ENCODE measurements at places on chromosomes 6 and 20.

DNA sequence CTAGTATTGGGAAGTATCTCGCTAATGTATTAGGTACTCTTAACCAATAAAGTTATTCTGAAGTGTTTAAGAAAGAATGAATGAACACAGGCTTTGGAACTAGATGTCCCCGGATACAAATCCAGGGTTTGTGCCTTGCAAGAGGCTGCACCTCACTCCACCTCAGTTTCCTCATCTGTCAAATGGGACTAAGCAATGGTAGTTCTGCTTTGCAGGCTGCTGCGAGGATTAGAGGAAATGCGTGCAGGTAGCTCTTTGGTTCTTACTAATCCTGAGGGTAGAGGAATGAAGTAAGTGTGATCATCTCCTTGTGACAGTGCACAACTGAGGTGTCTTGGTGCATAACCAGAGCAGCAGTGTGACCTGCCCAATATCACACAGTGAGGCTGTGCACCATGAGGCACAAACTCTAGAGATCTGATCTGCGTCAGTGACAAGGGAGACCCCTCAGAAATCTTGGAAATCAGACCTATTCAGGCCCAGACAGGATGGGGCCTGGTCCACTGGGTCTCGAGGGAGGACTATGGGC, 26.7 kb downstream of the ADA start:
- DNase-seq = no peak

GRCh38 chr6:157984686-157985225, 3.1 kb downstream of the SYNJ2 start:
- no peak for DNase-seq

- no peak for DNase-seq
These were observed 162.0 kb downstream of the GRM4 start for GRCh38 chr6:33983721-33984465.

DNA sequence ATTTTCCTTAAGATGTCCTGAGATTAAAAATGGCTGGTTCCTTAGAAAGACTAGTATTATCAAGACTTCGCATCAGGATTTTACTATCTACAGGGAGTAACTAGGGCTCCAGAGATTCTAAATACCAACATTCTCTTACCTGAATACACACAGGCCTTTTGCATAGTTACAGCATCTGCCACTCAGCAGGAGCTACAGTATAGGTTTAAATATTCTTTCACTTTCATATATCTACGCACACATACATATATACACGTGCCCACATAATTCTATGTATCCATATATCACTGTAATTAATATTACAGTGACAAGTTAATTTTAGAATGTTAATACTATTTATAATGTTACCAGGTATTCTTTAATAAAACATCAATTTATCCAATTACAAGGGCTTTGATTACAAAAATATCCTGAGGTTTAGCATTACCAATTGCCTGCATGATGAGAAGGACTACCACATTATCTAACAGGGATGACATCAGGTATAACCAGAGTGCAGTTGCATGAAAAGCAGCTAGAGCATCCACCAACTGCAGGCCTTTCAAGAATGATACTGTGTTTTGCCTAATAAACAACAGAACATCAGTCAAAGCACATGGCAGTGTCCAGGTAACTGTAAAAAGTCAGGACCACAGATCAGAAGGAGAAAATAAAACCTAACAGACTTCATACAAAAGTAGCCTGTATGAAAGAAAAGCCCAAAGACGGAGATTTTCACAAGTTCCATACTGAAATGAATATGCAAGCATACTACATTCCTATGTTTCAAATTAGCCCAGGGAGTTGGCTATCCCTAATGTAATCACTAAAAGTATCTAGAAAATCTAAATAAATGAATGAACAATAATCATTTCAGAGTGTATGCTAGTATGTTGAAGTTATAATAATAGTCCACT, 268.7 kb downstream of the PTPRK start:
- no peak for DNase-seq

GRCh38 chr20:58895448-58896180, 43.1 kb downstream of the GNAS start:
- no peak for DNase-seq

GRCh38 chr6:144855812-144856531, 570.8 kb downstream of the UTRN start:
- DNase-seq = no peak

GRCh38 chr6:108594151-108594550, 33.4 kb downstream of the FOXO3 start:
- DNase-seq = no peak

- DNase-seq = peak; percentile 34
These were observed 27.5 kb downstream of the RSPH3 start for GRCh38 chr6:158972241-158973233.

GRCh38 chr6:135479601-135480000, 17.9 kb downstream of the AHI1 start:
- DNase-seq = peak; percentile 73

GRCh38 chr20:19482726-19483125, 270.3 kb downstream of the SLC24A3 start:
- DNase-seq = no peak

DNA sequence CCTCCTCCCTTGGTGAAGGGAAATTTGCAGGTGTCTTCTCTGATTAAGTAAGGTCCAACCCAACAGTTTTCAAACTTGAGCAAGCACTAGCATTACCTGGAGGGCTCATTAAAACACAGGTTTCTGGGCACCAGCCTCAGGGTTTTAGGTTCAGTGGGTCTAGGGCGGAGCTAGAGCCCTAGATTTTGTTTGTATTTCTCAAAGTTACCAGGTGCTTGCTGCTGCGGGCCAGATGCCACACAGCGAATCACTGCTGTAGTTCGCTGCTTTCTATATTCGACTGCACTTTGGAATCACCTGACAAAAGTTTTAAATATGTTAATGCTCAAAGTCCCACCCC, 869 bp downstream of the COL21A1 start:
- no peak for DNase-seq

DNA sequence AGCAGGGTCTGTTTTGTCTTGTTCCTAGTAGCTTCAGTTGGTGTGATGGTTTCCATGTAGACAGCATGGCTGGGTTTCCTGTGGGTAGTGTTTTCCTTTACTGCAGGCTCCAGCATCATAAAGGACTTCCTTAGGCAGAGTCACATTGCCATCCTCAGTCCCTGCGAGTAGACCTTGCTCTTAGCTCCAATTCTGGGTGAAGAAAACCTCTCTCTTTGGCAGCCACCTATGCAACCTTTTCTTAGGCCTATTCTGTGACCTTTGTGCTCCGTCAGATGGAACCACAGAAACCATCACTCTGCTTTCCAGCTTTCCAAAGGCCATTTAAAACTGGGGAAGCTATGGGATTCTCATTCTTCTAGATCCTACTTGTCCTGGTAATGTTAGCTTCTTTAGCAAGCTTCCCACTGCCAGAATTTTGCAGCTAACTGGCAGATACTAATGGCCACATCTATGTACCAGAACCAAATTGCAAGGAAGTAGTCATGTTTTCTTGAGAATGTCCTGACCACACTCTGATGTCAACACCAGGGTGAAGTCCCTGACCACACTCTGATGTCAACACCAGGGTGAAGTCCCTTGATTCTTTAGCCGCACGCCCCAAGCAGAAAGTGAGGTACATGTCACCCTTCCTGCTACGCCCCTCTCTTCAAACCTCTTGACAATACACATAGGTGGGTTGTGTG, 646.6 kb upstream of the HS3ST5 start:
- DNase-seq = no peak

DNA sequence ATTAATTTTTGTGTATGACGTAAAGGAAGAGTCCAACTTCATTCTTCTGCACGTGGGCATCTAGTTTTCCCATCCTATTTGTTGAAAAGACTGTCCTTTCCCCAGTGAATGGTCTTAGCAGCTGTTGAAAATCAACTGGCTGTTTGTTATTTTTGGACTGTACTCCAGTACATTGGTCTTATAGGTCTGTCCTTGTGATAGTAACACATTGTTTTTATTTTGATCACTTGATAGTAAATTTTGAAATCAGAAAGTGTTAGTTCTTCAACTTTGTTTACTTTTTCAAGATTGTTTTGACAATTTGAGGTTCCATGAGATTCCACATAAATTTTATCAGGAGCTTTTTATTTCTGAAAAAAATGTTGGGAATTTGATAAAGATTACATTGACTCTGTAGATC, 280.2 kb upstream of the FOXQ1 start:
- DNase-seq = no peak

DNA sequence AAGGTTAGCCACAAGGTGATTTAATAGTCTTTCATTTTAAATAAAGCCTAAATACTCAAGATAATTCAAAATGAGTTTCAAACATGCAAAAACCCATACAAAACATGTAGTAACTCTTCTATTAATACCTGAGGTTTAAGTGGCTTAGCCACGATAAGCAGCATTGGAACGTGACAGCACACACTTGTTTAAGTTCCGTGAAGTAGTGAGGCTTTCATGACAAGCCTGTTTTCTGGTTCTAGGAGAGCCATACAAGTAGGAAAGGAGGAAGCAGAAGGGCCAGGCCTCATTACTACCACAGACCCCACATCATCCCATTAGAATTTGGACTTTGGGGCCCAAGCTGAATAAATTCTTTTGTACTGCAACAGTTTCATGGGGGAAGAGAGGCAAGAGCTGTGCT, 54.3 kb upstream of the PRND start:
- peak; percentile 30 for DNase-seq

DNA sequence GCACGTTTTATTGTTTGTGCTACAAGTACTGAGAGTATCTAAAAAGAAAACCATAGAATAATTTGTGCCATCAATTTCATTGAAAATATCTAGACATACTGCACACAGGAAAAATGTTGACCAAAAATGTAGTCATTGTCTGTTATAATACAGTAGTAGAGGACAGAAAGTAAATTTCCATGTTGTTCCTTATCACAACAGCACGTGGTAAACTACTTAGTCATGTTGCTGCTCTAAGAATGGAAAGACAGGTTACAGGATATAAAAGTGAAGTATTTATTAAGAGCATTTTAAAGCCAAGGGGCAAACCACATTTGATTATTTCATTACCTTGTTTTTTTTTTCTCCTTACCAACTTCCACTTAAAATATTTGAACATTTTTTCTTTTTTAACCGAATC, 89.0 kb upstream of the CEP85L start:
- no peak for DNase-seq

GRCh38 chr20:63941282-63942081, 14.7 kb downstream of the UCKL1 start:
- peak; percentile 80 for DNase-seq

DNA sequence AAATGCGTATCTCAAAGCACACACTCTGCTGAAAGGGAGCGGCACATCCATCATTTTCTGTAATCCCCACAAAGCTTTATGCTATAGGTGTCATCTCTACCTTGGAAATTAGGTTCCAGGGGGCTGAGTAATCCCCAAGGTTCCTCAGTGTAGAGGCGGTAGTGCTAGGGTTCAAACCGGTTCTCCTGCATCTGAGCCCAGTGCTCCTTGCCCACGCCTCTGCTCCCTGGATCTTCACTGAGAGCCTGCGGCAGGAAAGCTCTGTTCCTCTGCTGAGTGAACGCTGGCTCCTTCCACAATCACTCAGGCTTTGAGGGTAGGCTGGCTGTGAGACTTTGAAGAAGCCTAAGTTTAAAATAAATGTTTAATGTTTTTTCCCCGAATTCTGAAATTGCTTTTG, 24.9 kb downstream of the SLC22A23 start:
- DNase-seq = no peak

DNA sequence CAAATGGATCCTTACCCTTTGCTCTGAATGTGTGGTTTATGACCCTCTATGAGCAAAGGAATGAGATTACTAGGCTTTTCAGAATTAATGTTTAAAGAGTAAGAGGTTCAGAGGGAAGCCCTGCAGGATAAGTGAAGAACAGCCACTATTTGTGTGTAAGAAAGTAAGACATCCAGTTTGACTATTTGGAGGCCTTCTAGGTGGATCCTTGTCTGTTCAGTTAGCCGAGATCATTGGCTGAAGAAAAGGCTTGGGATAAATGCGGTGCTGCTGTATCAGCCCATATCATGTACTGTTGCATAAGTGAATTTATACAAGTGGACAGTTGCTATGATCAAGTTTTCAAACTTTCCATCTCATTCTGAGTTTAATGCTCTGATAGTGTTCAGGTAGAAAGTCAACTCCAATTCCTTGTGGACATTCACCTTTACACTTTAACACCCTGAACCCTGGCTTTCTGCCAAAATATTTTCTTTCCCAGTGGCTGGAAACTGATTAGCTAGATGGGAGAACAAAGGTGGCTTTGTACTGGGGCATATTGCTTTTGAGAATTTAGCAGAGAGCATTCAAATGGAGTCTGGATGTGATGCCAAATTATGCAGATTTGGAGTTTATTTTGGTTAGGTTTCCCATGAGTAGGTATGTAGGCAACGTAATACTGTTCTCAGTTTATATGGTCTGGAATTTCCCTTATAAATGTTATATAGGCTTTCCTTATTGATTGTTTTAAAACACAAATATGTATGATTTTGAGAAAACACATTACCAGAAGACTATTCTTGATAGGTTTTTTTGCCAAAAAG, 15.0 kb downstream of the PARD6B start:
- no peak for DNase-seq

DNA sequence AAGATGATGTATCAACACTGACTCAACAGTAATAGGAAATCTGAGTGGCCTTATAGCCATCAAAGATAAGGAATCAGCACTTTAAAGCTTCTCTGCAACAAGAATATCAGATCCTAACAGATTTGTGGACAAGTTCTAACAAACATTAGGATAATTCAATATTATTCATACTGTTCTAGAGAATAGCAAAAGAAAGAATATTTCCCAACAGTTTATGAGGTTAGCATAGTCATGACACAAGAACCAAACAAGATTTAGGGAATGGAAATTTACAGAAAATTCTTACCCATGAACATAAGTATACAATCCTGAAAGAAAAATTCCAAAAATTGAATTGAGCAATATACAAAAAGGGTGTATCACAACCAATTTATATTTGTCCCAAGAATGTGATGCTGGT, 64.3 kb upstream of the BTBD3 start:
- DNase-seq = no peak

GRCh38 chr6:136036601-136037000, 185.1 kb downstream of the PDE7B start:
- DNase-seq = no peak

DNA sequence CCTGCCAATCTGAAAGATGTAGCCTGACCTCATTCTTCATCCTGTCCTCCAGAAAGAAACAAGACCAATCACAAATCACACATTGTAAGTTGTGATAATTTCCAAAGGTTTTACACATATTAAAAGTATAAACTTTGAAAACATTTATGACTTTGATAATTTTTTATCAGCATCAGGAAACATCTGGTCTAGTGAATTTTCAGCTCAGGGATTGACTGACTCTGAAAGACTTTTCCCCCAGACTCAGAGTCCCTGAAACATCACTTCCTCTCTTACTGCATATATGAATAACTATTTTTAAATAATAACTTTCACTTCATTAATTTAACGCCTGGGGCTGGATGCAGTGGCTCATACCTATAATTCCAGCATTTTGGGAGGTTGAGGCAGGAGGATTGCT, 48.5 kb upstream of the SSTR4 start:
- no peak for DNase-seq

DNA sequence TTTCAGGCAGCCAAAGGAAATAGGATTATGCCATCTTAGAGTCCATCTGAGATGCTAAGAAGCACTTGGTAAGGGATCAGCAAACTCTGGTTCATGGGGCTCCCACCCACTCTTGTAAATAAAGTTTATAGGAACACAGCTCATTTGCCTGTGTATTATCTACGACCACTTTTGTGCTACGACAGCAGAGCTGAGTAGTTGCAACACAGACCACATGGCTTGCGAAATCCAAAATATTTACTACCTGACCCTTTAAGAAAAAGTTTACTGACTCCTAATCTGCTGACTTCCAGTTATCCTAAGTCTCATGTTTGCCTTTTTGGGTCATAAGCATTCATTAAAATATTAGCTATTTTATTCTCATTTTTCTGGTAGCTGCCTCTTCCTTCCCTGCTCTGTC, 859.0 kb downstream of the QKI start:
- no peak for DNase-seq

Data from inflammatory macrophage (primary cell).